Astrocyte (in vitro differentiated cells and primary cell): ENCODE measurements at places on chromosomes 6 and 20. TPM values are rescaled to one million over a fixed set of nuclear protein-coding genes. Genes with fewer than 3 reads are reported as not detected.

The OR2H1 gene
- not detected in 2 replicates for total RNA-seq

DNA sequence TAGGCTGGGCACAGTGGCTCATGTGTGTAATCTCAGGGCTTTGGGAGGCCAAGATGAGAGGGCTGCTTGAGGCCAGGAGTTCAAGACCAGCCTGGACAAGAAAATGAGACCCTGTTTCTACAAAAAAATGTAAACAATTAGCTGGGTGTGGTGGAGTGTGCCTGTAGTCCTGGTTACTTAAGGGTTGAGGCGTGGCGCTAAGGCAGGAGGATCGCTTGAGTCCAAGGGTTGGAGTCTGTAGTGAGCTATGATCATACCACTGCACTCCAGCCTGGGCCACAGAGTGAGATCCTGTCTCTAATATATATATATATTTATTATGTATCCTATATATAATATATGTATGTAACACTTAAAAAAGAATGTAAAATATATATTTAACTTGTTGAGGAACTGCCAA lies 7.9 kb upstream of the ABRACL start:
- DNase-seq, result no peak

DNA sequence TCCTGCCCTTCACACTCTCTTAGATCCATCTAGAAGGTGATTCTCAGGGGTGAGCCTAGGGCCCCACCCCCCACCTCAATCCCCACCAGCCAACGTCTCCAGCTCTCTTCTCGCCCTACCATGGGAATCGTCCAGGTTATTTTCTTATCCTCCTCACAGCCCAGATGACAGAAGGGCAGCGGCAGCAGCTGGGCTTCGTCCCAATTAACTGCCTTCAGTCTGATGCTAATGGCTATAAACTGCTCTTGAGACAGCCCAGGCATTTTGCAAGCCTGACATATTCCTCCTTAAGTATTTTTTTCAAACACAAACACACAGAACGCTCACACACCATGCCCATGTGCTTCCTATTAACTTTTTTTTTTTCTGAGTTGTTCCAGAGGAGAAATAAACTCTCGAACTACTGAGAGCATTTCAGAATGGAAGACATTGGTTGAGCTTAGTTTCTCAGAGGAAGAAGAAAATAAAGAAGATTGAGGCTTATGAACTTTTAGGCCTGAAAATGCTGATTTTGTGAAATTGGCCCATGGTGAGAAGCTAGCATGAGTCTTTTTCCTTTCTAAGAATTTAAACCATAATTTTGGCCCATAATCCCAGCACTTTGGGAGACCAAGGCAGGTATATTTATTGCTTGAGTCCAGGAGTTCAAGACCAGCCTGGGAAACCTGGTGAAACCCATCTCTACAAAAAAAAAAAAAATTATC lies 124.6 kb downstream of the EYA2 start:
- DNase-seq, result peak; percentile 39

- DNase-seq, result peak; percentile 53
Measured at GRCh38 chr6:19830171-19830570, 7.0 kb upstream of the ID4 start.

The HLA-E gene
- 94.9 and 105 TPM in 2 replicates for total RNA-seq

GRCh38 chr6:128290221-128290620 lies 230.2 kb downstream of the PTPRK start:
- DNase-seq, result peak; percentile 51

DNA sequence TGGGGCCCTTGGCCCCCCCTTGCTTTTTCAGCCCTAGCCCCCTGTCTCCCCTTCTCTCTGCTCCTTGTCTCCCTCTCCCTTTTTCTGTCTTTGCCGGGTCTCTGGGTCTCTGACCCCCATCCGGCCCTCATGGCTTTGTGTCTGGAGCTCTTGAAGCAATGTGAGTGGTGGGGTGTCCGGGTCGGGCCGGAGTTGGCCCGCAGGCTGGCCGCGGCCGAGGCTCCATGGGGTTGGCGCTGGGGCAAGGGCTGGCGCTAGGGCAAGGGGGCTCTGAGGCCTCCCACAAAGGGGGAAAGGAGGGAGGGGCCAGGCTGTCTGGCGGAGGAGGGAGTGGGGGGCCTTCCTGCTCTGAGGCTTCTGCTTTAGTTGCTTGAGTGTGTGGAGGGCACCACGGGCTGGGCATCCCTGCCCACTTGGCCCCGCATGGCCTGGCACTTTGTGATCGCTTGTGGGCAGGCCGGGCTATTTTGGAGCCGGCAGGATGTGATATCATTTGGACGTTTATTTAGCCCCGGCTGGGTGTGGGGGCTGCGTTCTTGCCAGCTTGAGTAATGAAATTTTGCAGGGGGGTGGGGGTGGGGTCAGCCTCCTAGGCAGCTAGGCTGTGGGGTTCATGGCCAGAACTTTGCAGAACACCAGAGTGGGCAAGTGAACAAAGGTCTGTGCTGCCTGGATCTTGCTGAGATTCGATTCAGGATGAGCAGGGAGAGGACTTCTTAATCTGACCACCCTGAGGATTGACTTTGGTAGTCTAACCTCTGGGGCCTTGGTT lies 78.7 kb upstream of the MYL9 start:
- peak; percentile 49 for DNase-seq

The WFDC13 gene
- total RNA-seq, result not detected in 2 replicates

The ALDH5A1 gene
- 3.7 and 5.0 TPM in 2 replicates for total RNA-seq

DNA sequence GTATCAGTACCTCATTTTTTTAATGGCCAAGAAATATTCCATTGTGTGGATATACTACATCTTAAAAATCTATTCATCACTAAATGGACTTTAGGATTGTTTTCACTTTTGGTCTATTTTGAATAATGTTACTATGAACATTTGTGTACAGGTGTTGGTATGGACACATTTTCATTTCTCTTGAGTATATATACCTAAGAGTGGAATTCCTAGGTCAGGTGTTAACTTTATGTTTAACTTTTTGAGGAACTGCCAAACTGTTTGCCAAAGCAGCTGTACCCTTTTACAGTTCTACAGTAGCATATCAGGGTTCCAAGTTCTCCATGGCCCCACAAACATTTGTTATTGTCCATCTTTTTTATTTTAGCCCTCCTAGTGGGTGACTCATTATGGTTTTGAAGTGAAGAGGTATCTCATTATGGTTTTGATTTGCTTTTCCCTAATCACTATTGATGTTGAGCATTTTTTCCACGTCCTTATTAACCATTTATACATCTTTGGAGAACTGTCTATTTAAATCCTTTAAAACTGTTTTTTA lies 28.2 kb downstream of the DSTN start:
- DNase-seq, result no peak

The TGIF2 gene
- 24.4 and 27.8 TPM in 2 replicates for total RNA-seq

The ARG1 gene
- total RNA-seq, result not detected in 2 replicates

The SEMG1 gene
- not detected in 2 replicates for total RNA-seq

The GJA10 gene
- not detected in 2 replicates for total RNA-seq

DNA sequence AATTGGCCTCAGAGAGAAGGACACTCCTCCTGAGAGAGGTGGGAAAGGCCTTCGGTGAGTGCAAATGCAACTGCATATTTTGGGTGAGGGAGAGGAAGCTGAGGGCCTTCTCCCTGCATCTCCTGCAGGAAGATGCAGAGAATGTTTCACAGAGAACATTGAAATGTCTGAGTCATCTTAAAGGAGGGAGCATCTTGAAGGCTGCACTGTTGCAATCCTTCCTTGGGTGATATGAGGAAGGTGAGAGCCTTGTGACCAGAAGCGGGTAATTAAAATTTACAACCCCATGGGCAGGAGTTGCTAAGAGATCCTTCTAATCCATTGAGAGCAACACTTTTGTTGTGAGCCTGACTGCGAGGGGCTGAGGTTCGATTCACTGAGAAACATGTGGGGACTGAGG lies 375.7 kb upstream of the MARCKS start:
- DNase-seq, result no peak

- DNase-seq, result no peak
Measured at GRCh38 chr6:126100386-126100785, 114.0 kb downstream of the TRMT11 start.

The C6orf132 gene
- total RNA-seq, result 3.3 and 5.3 TPM in 2 replicates
